Stimulated activated CD8-positive, alpha-beta memory T cell treated with anti-CD3 and anti-CD28 coated beads, Interleukin-4, amount 100 ng/mL, for 24 hours (primary cell): ENCODE measurements at places on chromosomes 7 and 10.

DNA sequence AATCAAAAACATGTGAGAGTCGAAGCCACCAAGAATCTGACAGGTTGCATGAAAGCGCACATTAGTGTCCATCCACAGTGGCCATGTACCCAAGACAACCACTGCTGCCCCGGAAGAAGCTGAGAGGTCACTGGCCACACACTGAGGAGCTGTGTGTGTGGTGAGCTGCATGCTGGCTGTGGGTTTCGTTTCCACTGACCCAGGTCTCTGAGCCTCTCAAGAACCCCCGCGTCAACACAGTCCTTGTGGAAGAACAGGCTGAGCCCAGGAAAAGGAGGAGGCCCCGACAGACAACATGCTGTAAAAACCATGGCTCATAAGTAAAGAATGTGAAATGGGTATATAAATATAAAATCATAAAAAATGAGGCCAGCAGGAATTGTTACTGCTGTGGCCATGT is 8.2 kb downstream of the VIPR2 start:
- no peak for DNase-seq

DNA sequence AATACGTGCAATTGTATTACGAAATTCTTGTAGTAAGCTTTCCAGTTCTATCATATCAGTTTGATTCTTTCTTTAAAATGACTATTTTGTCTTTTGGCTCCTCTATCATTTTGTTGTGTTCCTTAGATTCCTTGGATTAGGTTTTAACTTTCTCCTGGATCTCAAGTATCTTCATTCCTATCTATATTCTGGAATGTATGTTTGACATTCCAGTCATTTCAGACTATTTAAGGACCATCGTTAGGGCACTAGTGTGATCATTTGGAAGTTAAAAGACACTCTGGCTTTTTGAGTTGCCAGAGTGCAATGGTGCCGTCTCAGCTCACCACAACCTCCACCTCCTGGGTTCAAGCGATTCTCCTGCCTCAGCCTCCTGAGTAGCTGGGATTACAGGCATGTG is 45.7 kb upstream of the SFTPD start:
- no peak for DNase-seq

DNA sequence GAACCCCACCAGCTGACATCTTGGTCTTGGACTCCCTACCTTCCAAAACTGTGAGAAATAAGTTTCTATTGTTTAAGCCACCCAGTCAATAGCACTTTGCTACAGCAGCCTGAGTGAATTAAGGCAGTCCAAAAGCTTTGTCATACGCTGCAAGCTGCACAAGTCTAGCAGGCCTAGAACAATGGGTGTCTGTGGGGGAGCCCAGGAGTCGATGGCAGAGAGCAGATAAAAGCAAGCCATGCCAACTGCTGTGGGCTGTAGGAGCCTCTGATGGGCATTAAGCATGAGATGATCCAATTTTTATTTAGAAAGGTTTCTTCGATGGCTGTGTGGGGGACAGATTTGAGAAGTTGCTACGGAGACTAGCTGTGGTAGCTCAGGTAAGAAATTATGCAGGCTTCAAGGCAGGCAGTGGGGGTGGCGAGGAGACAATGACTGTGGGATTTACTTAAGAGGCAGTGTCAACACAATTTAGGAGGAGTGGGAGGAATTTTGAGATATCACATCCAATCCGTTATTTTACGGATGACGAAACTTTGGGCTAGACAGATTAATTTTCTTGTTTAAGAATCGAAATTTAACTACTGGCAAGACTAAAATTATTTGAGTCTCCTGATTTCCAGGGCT is 110.4 kb downstream of the NRCAM start:
- DNase-seq: no peak

GRCh38 chr10:72694476-72695369 is 2.8 kb downstream of the MCU start:
- no peak for DNase-seq

DNA sequence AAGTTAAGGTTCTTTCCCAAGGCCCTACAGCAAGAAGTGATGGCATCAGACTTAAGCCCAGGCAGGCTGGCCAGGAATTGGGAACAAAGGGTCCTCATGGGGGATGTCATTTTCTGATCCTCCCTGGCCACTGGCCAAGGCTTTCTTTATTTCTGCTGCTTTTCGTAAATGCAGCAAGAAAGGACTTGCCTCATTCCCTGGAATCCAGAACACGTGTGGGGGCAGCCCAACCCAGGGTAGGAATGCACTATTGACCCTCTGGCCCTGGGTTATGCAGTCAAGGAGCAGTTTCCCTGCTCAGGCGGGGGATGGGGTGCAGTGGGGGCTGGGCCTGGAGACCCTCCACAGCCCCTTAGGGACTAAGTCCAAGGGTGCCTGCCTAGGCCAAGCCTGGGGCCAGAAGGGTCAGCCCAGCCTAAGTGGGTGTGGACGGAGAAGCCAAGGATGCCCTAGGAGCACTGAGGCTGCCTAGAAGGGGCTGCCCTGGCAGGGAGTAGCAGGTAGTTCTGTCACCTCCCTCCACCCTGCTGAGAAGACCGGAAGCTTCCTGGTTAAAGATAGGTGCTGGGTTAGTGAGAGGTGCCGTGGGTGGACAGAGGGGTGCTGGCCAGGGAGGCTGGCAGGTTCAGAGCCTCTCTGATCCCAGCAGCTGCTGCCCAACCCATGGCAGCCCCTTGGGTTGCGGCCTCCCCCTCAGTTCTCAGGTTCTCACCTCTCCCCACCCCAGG is 179.2 kb downstream of the SH3PXD2A start:
- no peak for DNase-seq

DNA sequence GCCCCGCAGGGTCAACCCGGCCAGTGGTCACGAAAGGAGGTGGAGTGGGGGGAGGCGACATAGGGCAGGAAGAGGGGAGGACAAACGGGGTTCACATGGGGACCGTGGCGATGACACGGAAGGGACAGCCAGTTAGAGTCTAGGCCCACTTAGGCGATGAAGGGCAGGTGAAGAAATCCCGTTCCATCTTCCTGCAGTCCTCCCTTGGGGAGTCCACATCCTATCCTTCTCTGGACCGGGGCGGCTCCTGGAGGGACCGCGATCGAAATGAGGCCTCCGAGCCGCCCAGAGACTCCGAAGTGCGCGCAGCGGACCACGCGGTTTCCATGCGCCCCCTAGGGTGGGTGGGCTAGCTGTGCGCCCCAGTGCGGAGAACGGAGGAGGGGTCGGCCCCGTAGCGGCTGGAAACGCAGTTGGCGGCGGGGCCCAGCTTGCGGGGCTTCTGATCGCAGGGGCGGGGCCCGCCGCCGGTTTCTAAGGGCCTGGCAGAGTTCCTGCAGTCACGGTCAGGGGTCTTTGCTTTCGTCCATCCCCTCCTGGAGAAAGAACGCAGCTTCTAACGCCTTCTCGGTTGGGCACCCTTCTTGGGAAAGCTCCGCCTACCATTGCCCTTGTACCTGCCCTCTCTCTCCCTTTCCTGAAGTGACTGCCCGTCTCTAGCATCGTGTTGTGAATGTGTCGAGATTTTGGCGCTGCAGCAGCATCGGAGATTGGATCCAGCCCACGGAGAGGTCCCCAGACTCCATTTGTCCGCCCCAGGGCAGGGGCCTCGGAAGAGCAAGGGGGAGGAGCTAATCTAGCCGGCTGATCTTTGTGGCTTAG is 17.9 kb upstream of the TMEM225B start:
- peak; percentile 40 for DNase-seq

DNA sequence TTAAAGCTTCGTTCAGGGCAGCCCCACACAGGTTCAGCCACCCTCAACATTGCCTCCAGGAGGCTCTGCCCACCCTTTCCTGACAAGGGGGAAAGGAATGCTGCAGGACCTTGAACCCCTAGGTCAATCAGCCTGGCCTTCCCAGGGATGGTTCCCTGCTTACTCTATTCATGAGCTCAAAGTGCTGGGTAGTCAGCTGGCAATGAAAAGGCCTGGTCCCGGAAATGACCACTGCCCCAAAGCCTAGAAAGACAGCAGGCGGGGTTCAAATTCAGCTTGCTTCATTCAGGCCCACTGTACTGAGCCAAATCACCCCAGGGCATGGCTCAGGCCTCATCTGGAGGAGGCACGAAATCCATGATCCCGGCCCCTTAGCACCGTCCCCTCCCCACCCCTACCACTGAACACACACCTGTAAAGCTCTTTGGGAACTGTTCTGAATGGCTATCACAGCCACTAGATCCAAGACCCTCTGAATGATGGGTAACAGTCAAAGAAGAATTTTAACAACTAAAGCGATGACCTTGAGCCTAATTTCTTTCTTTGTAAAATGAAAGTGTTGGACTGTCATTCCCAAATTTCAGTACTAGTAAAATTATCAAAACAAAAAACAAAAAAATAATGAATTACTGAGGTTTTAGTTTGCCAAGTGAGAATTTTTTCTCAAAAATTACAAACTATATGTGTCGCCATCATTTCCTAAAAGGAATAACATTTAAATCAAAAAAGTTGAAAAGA is 1.0 kb downstream of the URGCP start:
- DNase-seq: no peak

DNA sequence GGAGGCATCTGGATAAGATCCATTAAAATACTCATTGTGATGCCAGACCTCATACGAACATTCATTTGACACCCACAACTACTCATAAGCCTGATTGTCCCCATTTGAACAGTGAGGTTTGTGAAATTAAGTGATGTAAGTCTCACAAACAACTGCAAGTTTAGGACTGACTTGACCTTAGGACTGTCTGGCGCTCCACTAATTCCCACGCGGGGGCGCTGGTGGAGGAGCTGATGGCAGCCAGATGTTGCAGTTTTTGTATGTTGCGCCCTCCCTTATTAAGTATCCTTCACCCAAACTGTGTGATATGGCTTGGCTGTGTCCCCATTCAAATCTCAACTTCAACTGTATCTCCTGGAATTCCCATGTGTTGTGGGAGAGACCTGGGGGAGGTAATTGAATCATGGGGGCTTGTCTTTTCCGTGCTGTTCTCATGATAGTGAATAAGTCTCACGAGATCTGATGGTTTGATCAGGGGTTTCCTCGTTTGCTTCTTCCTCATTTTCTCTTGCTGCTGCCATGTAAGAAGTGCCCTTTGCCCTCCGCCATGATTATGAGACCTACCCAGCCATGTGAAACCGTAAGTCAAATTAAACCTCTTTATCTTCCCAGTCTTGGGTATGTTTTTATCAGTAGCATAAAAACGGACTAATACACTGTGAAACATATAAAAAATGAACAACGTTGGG is 20.3 kb upstream of the TIAL1 start:
- no peak for DNase-seq

DNA sequence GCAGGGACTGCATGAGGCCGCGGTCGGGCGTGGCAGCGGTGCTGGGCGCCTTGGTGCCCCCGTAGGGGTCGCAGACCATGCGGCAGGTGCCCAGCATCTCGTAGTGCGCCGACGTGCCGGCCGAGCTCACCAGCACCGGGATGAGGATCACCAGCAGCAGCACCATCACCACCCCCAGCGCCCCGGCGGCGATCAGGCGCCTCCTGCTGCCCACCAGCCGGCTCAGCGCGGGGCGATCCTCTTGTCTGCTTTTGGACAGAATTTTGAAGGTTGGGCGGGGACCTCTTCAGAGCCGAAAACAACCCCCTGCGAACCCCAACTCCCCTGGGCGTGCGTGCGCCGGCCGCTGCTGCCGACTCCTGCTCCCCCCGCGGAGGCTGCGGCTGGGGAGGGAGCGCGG is 779 bp downstream of the C1QL3 start:
- DNase-seq: no peak

DNA sequence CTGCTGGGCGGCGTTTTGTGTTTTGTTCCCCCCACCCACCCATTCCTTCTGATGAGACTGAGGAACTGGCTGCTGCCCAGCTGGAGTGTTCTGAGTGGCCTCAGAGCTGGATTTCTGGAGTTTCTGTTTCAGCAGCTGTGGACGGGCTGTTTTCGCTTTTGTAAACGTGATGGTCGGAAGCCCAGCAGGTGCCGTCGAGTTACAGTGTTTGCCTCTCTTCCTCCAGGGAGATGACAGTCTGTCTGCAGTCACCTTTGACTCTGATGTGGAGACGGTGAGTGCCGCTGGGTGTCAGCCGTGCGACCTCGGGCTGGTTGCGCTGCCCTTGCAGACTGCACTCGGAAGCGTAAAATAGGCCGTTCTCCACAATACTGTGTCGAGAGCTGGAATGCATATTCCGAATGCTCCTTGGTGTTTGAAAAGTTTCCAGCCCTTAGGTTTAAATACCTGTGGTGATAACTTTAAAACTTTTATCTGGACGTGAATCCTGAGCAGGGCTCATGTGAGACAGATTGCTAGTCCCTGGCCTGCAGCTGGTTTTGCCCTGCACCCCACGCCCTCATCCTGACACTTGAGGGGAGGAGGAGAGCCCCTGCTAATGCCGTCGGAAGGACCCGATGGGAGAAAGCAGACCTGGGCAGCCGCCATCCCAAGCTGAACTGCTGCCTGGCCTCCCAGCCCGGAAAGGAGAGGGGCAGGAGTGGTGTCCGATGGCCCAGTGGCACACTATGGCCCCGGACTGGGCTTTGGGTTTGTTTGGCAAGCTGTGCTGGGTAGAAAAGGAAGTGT is 8.3 kb downstream of the IQCE start:
- no peak for DNase-seq

GRCh38 chr10:88896994-88897853 is 17.2 kb downstream of the STAMBPL1 start:
- DNase-seq: no peak

- DNase-seq: no peak
Observed at GRCh38 chr10:62019013-62019684, 117.7 kb downstream of the ARID5B start.

GRCh38 chr10:79268161-79268601 is 79.1 kb upstream of the PPIF start:
- DNase-seq: no peak

- DNase-seq: no peak
Observed at GRCh38 chr10:3689871-3690510, 95.0 kb downstream of the KLF6 start.

GRCh38 chr7:30521532-30521931 is 16.9 kb upstream of the GGCT start:
- no peak for DNase-seq

- no peak for DNase-seq
Observed at GRCh38 chr7:25926891-25927625, 224.9 kb upstream of the NFE2L3 start.

DNA sequence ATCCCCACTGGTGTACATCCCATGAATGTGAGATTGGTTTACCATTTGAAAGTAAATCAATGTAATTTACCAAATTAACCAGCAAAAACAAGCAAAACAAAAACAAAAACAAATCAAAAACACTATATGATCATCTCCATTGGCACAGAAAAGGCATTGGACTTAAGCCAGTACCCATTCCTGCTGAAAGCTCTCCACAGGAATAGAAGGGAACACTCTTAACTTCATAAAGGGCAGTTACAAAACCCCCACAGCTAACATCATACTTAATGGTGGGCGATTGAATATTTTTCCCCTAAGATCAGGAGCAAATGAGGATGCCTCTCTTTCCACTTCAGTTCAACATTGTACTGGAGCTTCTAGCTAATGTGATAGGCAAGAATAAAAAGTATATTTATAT is 34.1 kb downstream of the PRKG1 start:
- DNase-seq: no peak

GRCh38 chr10:81885491-81885890 is 10.5 kb downstream of the NRG3 start:
- no peak for DNase-seq

GRCh38 chr7:141280100-141280499 is 206.2 kb downstream of the TMEM178B start:
- DNase-seq: no peak
